ENCODE measurements at places on chromosomes 4 and X. TPM values are rescaled to one million over a fixed set of nuclear protein-coding genes. Genes with fewer than 3 reads are reported as not detected.

Gene SATL1
- not detected for total RNA-seq

Gene SLC49A3
- 0.48 TPM for total RNA-seq

Gene ENPP6
- total RNA-seq: not detected

Gene EIF2S3
- total RNA-seq: 313 TPM

Gene LDOC1
- total RNA-seq: 4.6 TPM

Gene FGFBP1
- not detected for total RNA-seq

Gene CT45A7
- total RNA-seq: not detected

Gene SPINK2
- total RNA-seq: not detected

Gene PRIMPOL
- total RNA-seq: 6.7 TPM

Gene UGT2B11
- total RNA-seq: not detected

Gene PRRG3
- total RNA-seq: not detected

Gene SH3TC1
- total RNA-seq: 3.0 TPM

Gene LDB2
- not detected for total RNA-seq

Gene BTC
- total RNA-seq: not detected

Gene DGKK
- total RNA-seq: not detected

Gene PDE5A
- 0.86 TPM for total RNA-seq

Gene ZCCHC18
- total RNA-seq: 0.49 TPM

Gene STK32B
- total RNA-seq: not detected

Gene FRAS1
- total RNA-seq: 0.08 TPM

Gene CLNK
- 0.11 TPM for total RNA-seq

Gene PCYT1B
- total RNA-seq: not detected

Gene RASSF6
- total RNA-seq: not detected

Gene ZFX
- total RNA-seq: 37.9 TPM

Gene NALF2
- 1.6 TPM for total RNA-seq

Gene HHIP
- 0.08 TPM for total RNA-seq

Gene RASL11B
- total RNA-seq: 0.71 TPM

Gene TMPRSS11D
- not detected for total RNA-seq

Gene F8A2
- total RNA-seq: not detected

Gene UGT2B17
- total RNA-seq: 0.10 TPM

Gene CTAG1A
- total RNA-seq: not detected

Gene CLTRN
- not detected for total RNA-seq

Gene CFAP47
- not detected for total RNA-seq

Gene C4orf51
- total RNA-seq: not detected

Gene MANBA
- 2.7 TPM for total RNA-seq

Gene TMPRSS11A
- not detected for total RNA-seq

Gene NAA15
- total RNA-seq: 144 TPM

Gene EOLA1
- total RNA-seq: 22.6 TPM

Gene MAGEC3
- total RNA-seq: not detected

Gene GPR34
- total RNA-seq: 0.69 TPM

Gene CXorf38
- total RNA-seq: 14.4 TPM

Gene ZAR1
- total RNA-seq: not detected

Gene UVSSA
- 18.9 TPM for total RNA-seq

Gene KLHL13
- 0.68 TPM for total RNA-seq

Gene TSPAN7
- not detected for total RNA-seq

Gene SMIM10
- total RNA-seq: 0.86 TPM

Gene MSANTD1
- 0.87 TPM for total RNA-seq

All from activated T-cell treated with anti-CD3 and anti-CD28 coated beads, Interleukin-2, amount 50 U/mL, for 4 hours (primary cell).